K562 (cell line): ENCODE measurements at places on chromosomes 12 and 14. TPM values are rescaled to one million over a fixed set of nuclear protein-coding genes. Genes with fewer than 3 reads are reported as not detected.

- peaks cover 15% of the 10 kb centered on the region for H3K36me3 ChIP-seq
- DNase-seq = no peak
- no peaks in the 10 kb centered on the region; the same call in 1 of the 2 replicates for H3K4me1 ChIP-seq
Observed at GRCh38 chr12:133130808-133131128, 341 bp downstream of the ZNF10 start.

DNA sequence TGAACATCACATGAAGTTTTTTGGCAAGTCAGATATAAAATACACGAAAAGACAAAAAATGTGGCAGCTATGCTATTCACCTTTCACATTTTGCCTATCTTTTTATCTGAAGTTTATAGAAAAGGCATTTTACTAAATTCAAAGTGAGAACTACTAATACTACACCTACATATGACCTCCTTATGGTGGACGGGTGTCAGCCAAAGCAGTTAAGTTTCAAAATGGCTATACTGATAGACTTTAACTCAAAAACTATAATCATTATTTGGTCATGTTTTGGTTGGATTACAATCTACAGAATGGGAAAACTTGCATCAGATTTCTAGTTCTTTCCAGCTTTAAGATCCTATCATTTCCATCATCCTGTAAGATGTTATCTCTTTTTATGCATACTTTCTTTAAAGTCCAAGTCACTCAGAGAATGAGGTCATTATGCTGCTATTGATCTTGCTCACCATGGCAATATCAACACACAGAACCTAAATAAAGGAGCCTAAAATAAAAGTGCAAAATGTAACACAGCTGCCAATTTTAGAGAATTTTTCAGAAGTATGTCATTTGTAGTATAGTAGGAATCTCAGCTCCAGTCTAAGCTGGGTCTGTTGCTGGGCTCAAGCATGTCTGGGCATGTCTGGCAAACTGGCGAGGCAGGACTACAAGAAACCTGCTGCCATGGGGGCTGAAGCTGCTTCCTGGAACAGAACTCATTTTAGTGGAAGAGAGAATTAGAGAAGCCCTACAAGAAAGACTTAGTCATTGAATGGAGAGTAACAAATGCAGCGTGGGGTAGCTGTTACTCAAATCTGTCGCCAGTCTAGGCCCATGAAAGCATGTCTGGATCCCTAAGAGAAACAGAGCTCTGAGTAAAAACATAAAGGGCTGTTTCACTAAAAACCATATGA is 7.6 kb upstream of the AEBP2 start:
- H3K4me1 ChIP-seq = no peaks in the 10 kb centered on the region
- no peak overlapping the region for H3K27ac ChIP-seq
- no peak overlapping the region for H3K4me3 ChIP-seq
- no peaks in the 10 kb centered on the region; the same call in 1 of the 2 replicates for H3K27me3 ChIP-seq

DNA sequence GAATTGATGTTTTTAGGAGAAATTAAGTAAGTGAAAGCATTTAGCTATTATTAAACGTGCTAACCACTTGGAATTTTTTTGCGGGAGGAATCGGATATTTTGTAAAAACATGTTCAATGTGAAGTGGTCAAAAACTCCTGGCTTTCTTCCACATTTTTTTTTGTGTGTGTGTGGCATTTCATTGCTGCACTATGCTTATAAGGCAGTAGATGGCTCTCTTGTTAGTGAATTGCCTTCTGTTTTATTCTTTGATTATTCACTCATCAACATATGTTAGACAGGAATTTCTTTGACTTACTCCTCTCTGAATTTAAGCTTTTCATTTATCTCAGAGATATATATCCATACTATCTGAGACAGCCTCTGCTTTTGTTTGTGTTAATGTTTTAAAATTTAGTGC is 71.3 kb downstream of the DERA start:
- DNase-seq = no peak
- H3K27ac ChIP-seq = no peak overlapping the region
- no peaks in the 10 kb centered on the region for H3K36me3 ChIP-seq

- H3K27me3 ChIP-seq = no peaks in the 10 kb centered on the region
- DNase-seq = no peak
- no peak overlapping the region for H3K27ac ChIP-seq
- no peak overlapping the region for H3K4me3 ChIP-seq
Observed at GRCh38 chr12:93533310-93533709, 39.2 kb upstream of the SOCS2 start.

DNA sequence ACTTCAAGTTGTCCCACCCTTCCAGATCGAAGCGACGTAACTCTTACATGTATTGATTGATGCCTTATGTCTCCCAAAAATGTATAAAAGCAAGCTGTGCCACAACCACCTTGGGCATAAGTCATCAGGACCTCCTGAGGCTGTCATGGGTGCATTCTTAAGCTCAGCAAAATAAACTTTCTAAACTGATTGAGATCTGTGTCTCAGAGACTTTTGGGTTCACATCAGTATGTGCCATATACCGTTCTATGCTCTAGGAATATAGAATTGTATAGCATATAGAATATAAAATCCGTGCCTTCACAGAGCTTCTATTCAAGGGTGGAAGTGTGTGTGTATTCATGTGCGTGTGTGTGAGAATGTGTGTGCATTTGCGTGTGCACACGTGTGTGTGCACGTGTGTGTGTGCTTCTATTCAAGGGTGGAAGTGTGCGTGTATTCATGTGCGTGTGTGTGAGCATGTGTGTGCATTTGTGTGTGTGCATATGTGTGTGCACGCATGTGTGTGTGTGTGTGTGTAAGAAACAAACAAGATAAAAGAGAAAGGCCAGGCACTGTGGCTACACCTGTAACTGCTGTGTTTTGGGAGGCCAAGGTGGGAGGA is 11.5 kb upstream of the STX2 start:
- no peaks in the 10 kb centered on the region for H3K27me3 ChIP-seq
- H3K4me3 ChIP-seq = no peak overlapping the region
- H3K27ac ChIP-seq = no peak overlapping the region; the same call in 2 of the 3 replicates
- H3K4me1 ChIP-seq = peaks cover 29% of the 10 kb centered on the region
- no peaks in the 10 kb centered on the region for H3K36me3 ChIP-seq

Gene FGD4
- total RNA-seq = 0.22 and 0.83 TPM in 2 replicates
